ENCODE measurements at places on chromosomes 2 and 18.

DNA sequence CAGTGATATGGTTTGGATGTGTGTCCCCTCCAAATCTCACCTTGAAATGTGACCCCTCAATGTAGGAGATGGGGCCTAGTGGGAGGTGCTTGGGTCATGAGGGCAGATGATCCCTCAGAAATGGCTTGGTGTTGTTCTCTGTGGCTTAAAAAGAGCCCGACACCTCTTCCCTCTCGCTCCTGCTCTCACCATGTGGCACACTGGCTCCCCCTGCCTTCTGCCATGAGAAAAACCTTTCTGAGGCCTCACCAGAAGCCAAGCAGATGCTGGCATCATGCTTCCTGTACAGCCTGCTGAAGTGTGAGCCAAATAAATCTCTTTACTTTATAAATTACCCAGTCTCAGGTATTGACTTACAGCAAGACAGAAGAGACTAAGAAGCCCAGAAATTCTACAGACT lies 357.1 kb downstream of the NRXN1 start:
- no peak for DNase-seq

DNA sequence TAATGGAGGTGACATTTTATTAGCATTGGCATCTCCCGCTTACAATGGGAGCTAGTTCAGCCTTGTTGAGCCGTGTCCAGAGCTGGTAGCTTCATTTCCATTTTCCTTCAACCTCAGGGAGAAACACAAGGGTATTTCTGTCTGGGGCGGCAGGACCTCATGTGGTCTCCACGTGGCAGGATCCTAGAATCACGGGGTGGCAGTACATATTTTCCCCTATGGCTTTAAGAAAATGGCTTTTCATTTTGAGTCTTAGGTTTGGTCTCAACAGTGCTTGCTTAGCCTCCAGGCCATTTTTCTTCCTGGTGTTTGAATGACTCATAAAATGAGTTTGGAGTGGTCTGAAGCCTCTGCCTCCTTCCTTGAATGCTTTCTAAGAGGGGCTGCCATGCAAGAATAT lies 20.3 kb downstream of the CABLES1 start:
- no peak for DNase-seq

DNA sequence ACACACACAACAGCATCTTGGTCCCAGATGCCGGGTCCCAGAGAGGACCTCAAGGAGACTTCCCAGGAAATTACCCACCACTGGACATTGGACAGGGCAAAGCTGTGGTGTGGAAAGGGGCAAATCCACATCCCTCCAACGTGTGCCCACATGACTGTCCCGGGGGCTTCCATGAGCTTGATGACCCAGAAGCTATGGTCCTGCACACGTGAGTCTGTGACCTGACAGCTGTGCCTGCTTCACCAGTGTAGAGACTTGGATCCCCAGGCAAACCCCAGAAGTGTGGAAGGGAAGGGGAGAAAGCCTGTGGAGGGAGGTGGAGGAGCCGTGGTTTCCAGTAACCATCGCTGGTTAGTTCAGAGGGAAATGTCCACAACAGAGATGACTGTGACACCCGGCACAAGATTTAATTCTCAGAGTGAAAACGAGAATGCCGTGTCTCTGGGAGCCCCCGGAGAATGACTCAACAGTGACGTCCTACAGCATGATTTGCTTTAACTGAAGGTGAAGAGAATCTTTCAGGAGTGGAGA lies 19.1 kb upstream of the GPR55 start:
- DNase-seq: no peak

DNA sequence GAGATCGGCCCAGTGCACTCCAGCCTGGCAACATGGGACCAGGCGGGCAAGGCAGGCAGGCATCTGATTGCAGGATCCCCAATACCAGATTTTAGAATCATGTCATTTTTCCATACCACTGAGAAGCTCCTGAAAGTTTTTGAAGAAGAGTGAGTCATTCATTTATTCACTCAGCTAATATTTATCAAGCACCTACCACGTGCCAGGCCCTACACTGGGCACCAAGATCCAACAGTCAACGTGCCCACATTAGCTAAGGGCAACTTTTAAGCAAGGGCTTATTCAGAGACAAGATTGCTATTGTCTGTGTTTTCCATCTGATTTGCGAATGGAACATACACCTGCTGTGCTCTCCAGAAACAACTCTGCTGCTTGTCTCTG lies 126.8 kb upstream of the LGALSL start:
- no peak for DNase-seq

GRCh38 chr2:197128126-197128525 lies 182.5 kb downstream of the ANKRD44 start:
- no peak for DNase-seq

- no peak for DNase-seq
These were observed 79.2 kb downstream of the KIAA2012 start for GRCh38 chr2:202152104-202152715.

DNA sequence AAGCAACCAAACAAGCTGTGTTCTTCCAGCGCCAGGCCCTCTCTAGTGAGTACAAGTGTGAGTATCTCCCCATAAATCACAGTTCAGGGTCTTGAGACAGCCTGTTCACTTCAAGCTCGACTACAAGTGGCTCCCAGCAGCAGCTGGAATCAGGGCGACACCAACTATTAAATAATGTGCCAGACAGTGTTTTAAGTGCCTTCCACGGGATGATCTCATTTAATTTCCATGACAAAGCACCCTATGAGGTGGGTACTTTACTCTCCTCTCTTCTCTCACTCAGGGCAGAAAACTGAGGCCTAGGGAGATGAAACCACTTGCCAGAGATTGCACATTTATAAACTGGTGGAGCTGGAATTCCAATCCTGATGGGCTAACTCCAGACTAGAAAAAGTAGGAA lies 2.6 kb upstream of the FAM136A start:
- no peak for DNase-seq

GRCh38 chr2:161991991-161992390 lies 82.0 kb downstream of the DPP4 start:
- no peak for DNase-seq
